Activated T-cell treated with anti-CD3 and anti-CD28 coated beads for 4 hours (primary cell): ENCODE measurements at places on chromosomes 1 and 21.

DNA sequence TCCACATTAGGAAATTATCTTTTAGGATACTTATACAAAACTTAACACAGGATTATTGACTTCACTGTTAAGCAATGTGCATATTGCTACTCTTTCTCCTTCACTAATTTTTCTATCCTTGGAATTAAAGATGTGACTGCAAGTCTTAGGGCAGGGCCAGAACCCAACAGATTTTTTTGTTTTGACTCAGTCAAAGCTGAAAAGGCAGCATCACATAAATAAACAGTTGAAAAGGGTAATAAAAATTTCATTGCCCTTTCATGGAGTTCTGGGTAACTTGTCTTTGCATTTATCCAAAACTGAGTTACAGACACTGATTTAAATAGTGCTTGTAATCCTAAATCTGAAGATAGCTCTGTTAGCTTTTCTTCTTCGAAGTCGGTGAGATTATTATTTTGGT lies 1.9 kb upstream of the TMEM35B start:
- DNase-seq = no peak

- no peak for DNase-seq
Observed at GRCh38 chr1:231950331-231951128, 323.9 kb downstream of the DISC1 start.

DNA sequence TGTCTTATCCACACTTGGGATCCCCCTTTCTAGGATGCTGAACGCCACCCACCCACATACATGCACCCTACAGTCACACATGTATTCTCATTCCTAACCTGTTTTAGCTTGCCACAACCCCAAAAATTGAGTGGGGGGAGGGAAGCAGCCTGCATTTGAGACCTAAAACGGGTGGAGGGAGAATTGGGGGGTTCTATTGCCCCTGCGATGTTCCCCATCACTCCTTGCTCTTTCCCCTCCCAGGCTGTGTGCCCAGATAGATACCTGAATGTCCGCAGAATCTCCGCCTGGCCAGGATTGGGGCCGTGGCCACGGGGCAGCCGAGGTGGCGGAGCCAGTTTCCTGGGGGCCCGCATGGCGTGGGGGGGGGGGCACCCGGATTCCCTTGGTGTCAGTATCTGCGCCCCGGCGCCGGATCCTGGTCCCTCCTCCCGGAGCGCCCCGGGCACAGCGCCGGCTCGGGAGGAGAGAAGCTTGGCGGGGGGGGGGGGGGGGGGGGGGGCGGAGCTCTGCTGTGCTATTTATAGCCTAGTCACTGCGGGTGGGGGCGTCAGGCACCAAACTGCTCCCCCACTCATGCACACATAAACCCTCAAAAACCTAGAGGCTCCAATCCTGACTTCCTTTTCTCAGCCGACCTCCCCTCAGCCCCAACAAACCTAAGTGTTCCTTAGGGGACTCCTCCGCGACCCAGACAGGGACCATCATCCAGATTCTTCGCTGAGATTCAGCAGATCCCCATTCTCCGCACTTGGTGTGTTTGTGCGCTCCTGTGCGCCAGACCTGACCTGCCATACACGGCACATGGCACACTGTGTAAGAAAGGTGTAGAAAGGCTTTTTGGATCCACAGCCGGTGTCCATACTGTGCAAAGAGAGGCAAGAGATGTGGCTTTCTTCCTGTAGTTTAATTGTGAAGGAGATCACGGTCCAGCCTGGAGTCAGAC lies 1.9 kb downstream of the ANKRD34A start:
- no peak for DNase-seq

GRCh38 chr1:9774712-9775679 lies 48.8 kb downstream of the CLSTN1 start:
- DNase-seq = no peak

- DNase-seq = no peak
Observed at GRCh38 chr1:201095581-201095980, 16.6 kb downstream of the CACNA1S start.
